NCI-H226 (cell line): ENCODE measurements at places on chromosomes 6 and 20.
A peak's percentile ranks its signal among the peaks of the same experiment; 100 is the strongest.

GRCh38 chr6:10643201-10643651 is 51.2 kb downstream of the C6orf52 start:
- DNase-seq, result no peak

DNA sequence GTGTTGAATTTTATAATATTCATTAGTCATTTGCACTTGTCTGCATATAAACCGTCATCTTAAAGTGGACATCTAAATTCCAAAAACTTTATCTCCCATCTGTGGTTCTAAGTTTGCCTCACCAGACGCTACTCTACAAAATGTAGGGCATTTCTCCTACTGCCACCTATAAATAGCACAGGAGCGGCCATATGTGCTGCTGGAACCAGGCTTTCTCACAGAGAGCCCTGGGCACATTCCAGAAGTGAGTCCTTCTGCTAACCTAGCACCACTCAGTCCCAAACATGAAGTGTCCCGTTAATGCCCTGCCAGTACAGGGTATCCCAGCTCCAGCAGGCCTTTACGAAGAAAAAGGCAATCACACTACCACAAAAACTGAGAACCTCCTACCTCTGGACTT is 153.7 kb downstream of the TMEM242 start:
- no peak for DNase-seq

DNA sequence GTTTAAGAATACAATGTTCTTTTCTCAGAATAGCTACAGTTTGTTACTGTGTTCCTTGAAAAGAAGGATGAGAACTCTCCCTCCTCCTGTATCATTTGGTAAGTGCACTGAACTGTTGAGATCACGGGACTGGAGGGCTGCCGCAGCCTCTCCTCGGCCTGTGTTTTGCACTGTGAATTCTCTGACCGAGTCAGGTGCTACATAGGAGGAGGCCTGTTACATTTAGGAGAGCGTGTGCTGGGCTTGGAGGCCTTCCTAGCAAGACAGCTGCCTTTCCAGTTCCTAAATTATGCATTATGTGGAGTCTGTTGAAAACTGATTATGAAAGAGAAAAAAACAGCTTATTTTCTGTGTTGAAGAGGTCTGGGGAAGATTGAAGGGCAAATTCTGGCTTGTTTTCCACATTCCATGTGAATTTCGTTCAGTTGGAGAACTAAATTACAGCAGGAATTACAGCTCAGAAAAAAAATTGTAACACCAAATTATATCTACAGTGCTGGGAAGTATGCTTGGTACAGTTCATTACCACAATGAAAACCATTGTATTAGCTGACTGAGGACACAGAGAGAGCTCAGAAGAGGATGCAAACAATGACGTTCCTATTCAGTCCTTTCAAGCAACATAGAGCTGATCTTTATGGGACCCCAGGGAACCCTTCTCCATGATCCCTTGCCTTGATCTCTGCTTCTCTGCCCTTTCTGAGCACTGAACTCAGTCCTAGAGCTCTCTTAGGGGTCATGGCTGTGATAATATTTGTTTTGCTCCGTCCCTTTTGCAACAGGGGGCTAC is 2.8 kb downstream of the TMC2 start:
- DNase-seq, result no peak

- no peak for DNase-seq
Measured at GRCh38 chr6:129133770-129134192, 250.8 kb downstream of the LAMA2 start.

GRCh38 chr6:106749609-106750008 is 120.2 kb downstream of the QRSL1 start:
- peak; percentile 61 for DNase-seq

- DNase-seq, result no peak
Measured at GRCh38 chr6:81984599-81984998, 232.1 kb upstream of the TENT5A start.

- DNase-seq, result no peak
Measured at GRCh38 chr20:62761759-62762131, 34.5 kb upstream of the MRGBP start.

GRCh38 chr20:63955281-63955826 is 862 bp downstream of the UCKL1 start:
- peak; percentile 27 for DNase-seq

GRCh38 chr20:44743916-44744655 is 1.6 kb upstream of the KCNK15 start:
- no peak for DNase-seq

DNA sequence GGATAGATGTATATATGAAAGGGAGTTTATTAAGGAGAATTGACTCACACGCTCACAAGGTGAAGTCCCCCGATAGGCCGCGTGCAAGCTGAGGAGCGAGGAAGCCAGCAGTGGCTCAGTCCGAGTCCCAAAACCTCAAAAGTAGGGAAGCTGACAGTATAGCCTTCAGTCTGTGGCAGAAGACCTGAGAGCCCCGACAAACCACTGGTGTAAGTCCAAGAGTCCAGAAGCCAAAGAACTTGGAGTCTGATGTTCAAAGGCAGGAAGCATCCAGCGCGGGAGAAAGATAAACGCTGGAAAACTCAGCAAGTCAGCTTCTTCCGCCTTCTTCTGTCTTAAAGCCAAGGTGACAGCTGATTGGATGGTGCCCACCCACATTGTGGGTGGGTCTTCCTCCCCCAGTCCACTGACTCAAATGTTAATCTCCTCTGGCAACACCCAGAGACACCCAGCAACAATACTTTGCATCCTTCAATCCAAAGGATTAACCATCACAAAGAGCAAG is 102.6 kb upstream of the GJE1 start:
- no peak for DNase-seq

DNA sequence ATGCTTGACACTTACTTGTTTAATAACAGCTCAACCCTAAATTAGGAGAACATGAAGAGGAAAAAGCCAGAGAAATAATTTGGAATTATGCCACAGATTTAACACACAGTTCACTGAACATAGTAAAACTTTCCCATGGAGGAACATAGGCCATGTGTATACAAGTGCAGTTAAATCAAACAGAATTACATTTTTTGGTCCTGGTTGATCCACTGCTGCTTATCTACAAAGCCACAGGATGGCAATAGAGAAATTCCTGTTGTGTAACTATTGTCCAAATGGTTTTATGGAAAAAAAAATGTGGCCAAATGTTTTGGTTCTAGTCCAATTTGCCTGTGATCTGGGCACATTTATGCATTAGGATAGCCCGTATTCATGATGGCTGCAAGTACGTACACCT is 136.8 kb downstream of the ALDH8A1 start:
- peak; percentile 40 for DNase-seq
